Stimulated activated naive B cell treated with anti-CD40 and anti-IgM and Interleukin-4, amounts not matched to agents 10 μg/mL and 1 μg/mL and 100 μg/mL, for 72 hours (primary cell): ENCODE measurements at places on chromosomes 7 and 10.

- no peak for DNase-seq
These were observed 102.6 kb upstream of the DDC start for GRCh38 chr7:50667789-50668226.

- no peak for DNase-seq
These were observed 490 bp downstream of the TNS3 start for GRCh38 chr7:47581438-47581803.

DNA sequence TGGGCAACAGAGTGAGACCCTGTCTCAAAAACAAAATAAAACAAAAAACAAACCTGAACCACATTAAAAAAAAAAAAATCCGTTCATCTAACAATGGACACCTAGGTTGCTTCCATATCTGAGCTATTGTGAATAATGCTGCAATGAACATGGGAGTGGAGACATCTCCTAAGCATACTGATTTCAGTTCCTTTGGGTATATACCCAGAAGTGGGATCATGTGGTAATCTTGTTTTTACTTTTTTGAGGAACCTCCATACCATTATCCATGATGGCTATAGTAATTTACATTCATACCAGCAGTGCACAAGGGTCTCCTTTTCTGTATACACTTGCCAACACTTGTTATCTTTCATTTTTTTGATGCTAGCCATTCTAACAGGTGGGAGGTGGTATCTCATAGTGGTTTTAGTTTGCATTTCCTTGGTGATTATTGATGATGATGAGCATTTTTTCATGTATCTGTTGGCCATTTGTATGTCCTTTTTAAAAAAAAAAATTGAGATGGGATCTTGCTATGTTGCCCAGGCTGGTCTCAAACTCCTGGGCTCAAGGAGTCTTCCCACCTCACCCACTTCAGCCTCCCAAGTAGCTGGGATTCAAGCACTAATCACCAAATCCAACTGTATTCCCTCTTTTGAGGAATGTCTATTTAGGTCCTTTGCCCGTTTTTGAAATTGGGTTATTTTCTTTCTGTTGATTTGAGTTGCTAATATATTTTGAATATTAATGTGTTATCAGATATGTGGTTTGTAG is 17.5 kb downstream of the CDK13 start:
- no peak for DNase-seq

DNA sequence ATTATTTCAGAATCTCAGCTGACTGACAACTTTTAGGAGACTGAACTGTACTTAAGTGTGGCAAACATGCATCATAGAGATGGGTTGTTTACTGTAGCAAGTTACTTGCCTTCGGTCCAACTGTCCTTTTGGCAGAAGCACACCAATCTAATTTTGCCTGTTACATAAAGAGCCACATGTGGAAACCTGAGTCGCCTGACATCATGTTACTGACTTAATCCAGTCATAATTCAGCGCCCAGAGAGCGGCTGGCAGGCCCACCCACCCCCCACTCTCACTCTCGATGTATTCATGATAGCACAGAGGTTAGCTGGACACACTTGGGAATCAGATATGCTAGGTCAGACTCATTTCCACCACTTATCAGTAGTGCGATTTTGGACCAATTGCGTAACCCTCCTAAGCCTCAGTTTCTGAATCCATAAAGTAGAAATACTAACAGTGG is 57.3 kb upstream of the CAPZA2 start:
- DNase-seq = no peak

DNA sequence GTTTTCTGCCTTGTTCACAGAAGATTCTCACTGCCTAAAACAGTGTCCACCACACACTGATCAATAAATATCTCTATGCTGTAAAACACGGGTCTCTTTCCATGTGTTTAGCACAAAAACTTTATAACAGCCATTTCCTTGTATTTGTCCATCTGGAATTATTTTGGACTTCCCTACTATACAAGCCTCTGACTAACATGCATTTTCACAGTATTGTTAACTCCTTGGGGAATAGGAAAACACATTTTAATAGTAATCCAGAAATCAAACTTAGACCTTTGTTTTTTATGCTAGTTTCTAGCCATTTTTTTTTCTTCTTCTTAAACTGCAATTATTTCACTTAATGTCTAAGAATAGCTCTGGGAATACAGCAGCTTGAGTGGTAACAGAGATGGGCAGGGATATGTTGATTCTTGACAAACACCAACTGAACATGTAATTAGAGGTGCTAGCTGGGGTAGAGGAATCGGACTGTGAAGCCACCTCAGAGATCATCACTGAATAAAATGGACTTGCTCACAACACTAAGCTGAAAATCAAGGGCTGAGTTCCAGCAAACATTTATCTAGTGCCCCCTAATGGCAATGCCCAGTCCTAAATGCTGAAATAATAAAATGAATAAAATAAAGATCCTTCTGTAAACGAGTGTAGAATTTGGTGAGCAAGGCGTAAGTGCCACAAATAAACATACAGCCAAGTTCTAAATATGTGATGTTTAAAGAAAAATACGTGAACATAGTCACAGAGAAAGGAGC is 593.1 kb downstream of the SORCS1 start:
- DNase-seq = no peak

- no peak for DNase-seq
These were observed 97.5 kb upstream of the MGMT start for GRCh38 chr10:129369566-129369965.

GRCh38 chr7:129073204-129073603 is 18.3 kb upstream of the TNPO3 start:
- DNase-seq = no peak

GRCh38 chr10:3635211-3635671 is 149.8 kb downstream of the KLF6 start:
- DNase-seq = no peak

DNA sequence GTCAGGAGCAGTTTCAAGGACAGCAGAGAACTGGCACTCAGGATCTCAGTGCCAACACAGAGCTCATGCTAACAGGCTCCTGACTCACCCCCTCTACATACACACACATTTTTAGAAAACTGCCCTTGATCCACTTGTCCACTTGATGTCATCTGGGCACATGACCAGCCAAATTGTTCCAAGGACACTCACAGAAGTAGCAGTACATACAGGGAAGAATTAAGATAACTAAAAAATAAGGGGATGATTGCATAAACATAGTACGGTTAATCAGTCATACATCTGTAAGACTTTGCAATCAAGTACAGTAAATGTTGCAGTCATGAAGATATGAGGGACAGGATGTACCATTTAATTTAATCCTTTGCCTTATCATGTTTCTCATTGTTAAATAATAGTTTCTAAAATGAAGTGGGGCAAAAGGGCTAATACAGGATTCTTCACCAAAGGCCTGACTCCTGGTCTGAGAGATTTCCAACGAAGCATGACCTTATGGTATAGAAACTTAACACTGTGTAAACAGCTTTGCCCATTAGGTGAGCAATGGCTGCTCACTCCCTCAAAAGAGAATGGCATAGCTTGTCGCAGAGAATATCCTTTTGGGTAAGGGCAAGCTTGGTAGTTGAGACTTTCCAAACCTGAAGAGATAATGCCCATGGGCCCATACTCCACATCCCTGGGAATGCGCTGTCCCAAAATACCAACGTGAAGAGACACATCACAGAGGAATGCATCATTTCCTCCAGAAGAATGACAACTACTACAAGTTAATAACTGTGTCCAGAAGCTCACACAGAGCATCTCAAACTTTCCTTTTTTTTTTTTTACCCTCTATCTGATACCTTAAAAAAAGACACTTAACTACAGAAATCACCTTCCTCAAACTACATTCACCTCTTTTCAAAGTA is 94.1 kb downstream of the ARMH3 start:
- no peak for DNase-seq
